ENCODE measurements at places on chromosomes 4 and X.

GRCh38 chr4:156312261-156312847 lies 358.7 kb upstream of the CTSO start:
- no peak overlapping the region for H3K4me3 ChIP-seq
- H3K27ac ChIP-seq: no peak overlapping the region
- H3K36me3 ChIP-seq: no peaks in the 10 kb centered on the region
- no peaks in the 10 kb centered on the region for H3K4me1 ChIP-seq
- no peak for DNase-seq

GRCh38 chr4:141294306-141294705 lies 73.6 kb downstream of the ZNF330 start:
- no peaks in the 10 kb centered on the region for H3K36me3 ChIP-seq
- no peak overlapping the region for H3K4me3 ChIP-seq
- no peak for DNase-seq
- no peaks in the 10 kb centered on the region for H3K4me1 ChIP-seq
- H3K27ac ChIP-seq: no peak overlapping the region

GRCh38 chr4:75637176-75637575 lies 6.8 kb upstream of the CDKL2 start:
- H3K4me1 ChIP-seq: peaks cover 12% of the 10 kb centered on the region
- H3K27ac ChIP-seq: no peak overlapping the region
- H3K4me3 ChIP-seq: no peak overlapping the region
- peaks cover 20% of the 10 kb centered on the region for H3K36me3 ChIP-seq
- no peaks in the 10 kb centered on the region for H3K27me3 ChIP-seq

DNA sequence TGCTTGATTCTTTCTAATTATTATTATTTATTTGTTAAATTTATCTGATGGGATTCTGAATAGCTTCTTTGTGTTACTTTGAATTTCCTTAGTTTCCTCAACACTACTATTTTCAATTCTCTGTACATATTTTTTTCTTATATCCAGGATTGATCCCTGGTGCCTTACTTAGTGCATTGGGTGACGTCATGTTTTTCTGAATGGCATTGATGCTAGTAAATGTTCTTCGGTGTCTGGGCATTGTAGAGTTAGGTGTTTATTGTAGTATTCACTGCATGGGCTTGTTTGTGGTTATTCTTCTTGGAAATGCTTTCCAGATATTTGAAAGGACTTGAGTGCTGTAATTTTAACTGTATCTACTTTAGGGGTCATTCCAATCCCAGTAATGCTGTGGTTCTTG lies 938.1 kb downstream of the FAM133A start:
- no peaks in the 10 kb centered on the region for H3K4me1 ChIP-seq
- no peaks in the 10 kb centered on the region for H3K27me3 ChIP-seq
- DNase-seq: no peak
- no peaks in the 10 kb centered on the region for H3K36me3 ChIP-seq
- no peak overlapping the region for H3K27ac ChIP-seq

- no peak overlapping the region for H3K4me3 ChIP-seq
- H3K27me3 ChIP-seq: peaks cover 3% of the 10 kb centered on the region
- H3K4me1 ChIP-seq: no peaks in the 10 kb centered on the region
- no peak overlapping the region for H3K27ac ChIP-seq
- H3K36me3 ChIP-seq: no peaks in the 10 kb centered on the region
- no peak for DNase-seq
These were observed 173.2 kb upstream of the FAM9B start for GRCh38 chrX:9207142-9207541.
